Progenitor cell of endocrine pancreas (in vitro differentiated cells): ENCODE measurements at places on chromosomes 4 and X.
A peak's percentile ranks its signal among the peaks of the same experiment; 100 is the strongest.

- H3K36me3 ChIP-seq: no peaks in the 10 kb centered on the region
- H3K4me3 ChIP-seq: no peak overlapping the region
- no peak for DNase-seq
- no peak overlapping the region for H3K27ac ChIP-seq
- H3K27me3 ChIP-seq: no peaks in the 10 kb centered on the region
- H3K4me1 ChIP-seq: peaks cover 3% of the 10 kb centered on the region
Measured at GRCh38 chr4:12446256-12446655, 1017.6 kb upstream of the HS3ST1 start.

DNA sequence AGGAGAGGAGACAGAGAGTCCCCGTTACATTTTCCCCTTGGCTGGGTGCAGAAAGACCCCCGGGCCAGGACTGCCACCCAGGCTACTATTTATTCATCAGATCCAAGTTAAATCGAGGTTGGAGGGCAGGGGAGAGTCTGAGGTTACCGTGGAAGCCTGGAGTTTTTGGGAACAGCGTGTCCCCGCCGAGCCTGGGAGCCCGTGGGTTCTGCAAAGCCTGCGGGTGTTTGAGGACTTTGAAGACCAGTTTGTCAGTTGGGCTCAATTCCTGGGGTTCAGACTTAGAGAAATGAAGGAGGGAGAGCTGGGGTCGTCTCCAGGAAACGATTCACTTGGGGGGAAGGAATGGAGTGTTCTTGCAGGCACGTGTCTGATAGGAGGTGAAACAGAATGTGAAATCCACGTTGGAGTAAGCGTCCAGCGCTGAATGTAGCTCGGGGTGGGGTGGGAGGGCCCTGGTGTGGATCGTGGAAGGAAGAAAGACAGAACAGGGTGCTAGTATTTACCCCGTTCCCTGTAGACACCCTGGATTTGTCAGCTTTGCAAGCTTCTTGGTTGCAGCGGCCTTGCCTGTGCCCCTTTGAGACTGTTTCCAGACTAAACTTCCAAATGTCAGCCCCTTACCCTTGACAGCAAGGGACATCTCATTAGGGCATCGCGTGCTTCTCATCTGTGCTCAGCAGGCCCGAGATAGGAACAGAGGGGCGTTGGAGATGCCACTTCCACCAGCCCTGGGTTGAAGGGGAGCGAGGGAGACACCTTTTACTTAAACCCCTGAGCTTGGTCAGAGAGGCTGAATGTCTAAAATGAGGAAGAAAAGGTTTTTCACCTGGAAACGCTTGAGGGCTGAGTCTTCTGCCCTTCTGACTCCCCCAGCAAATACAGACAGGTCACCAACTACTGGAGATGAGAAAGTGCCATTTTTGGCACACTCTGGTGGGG, 2.7 kb downstream of the SHOX start:
- DNase-seq: no peak
- H3K36me3 ChIP-seq: no peaks in the 10 kb centered on the region
- H3K4me1 ChIP-seq: no peaks in the 10 kb centered on the region
- no peak overlapping the region for H3K27ac ChIP-seq
- H3K27me3 ChIP-seq: peaks cover 81% of the 10 kb centered on the region

GRCh38 chr4:51868449-51868847, 25.5 kb downstream of the DCUN1D4 start:
- H3K4me1 ChIP-seq: peaks cover 2% of the 10 kb centered on the region
- no peak for DNase-seq
- H3K4me3 ChIP-seq: no peak overlapping the region
- H3K27me3 ChIP-seq: no peaks in the 10 kb centered on the region
- no peak overlapping the region for H3K27ac ChIP-seq
- H3K36me3 ChIP-seq: peaks cover 13% of the 10 kb centered on the region

DNA sequence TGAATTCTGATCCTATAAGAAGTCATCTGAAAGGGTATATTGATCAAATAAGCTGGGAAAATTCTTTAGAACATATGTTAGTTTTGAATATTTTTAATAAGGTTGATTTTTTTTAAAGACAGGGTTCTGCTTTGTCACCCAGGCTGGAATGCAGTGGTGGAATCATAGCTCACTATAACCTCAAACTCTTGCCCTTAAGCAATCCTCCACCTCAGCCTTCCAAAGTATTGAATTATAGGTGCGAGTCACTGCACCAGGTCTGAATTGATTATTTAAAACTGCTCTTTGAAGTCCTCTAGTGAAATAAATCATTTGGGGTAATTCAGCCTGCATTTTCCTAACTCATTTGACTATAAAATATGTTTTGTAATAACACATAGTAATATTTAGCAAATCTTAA, 812.3 kb downstream of the PDHA2 start:
- peaks cover 15% of the 10 kb centered on the region for H3K4me1 ChIP-seq
- DNase-seq: no peak
- no peak overlapping the region for H3K4me3 ChIP-seq
- H3K27ac ChIP-seq: no peak overlapping the region

DNA sequence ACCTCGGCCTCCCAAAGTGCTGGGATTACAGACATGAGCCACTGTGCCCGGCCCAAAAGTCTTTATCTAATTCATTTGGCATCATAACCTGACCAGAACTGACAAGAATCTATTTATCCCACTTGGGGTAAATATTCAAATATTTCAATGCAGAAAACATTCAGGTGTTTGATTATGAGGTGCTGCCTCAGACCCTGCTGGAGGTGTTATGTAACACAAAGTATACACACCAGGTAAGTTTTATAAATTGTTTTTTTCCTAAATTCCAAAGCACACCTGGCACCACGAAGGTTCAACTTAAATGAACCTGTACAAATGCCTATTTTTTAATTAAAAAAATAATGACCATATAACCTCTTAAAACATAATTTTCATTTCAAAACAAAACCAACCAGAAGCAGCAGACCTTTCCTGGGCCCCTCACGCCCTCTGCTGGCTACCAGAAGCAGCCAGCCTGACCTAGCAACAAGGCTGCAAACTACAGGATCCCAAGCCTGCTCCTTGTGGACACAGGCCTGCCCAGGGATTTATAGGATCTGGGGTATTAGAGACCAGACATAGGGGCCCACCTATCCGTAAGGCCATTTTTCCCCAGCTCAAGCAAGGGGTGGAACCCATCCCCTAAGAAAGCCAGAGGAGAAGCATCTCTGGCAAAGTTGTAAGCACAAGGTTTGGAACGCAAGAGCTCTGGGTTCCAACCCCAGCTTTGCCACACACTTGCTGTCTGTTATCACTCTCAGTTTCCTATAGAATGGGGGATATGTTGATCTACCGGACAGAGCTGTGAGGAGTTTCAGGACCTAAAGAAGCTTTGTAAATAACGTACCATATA, 11.7 kb downstream of the OTUD5 start:
- no peaks in the 10 kb centered on the region for H3K4me1 ChIP-seq
- no peaks in the 10 kb centered on the region for H3K36me3 ChIP-seq
- no peak overlapping the region for H3K4me3 ChIP-seq
- no peak for DNase-seq

DNA sequence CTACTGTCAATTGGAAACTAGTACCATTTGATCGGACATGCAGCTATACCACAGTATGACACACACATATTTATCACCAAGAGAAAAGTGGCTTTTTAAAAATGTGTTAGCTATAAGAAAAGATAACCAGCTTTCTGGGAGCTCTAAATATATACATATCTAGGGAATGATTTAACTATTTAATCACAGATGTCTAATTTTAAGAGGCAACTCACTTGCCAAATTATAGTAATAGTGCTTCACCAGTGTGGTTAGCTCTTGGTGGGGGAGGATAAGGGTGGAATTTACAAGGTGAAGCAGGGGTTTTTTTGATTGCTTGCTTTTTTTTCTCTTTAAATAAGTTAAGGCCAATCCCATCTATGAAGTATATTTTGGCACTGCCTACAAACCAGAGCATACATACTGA, 547.7 kb upstream of the DIPK2B start:
- DNase-seq: no peak
- no peak overlapping the region for H3K4me3 ChIP-seq
- no peak overlapping the region for H3K27ac ChIP-seq
- H3K36me3 ChIP-seq: peaks cover 8% of the 10 kb centered on the region

- H3K27ac ChIP-seq: no peak overlapping the region
- no peak for DNase-seq
- H3K4me3 ChIP-seq: no peak overlapping the region
- H3K36me3 ChIP-seq: no peaks in the 10 kb centered on the region
- peaks cover 4% of the 10 kb centered on the region for H3K4me1 ChIP-seq
Measured at GRCh38 chrX:123481913-123482851, 250.7 kb downstream of the THOC2 start.

DNA sequence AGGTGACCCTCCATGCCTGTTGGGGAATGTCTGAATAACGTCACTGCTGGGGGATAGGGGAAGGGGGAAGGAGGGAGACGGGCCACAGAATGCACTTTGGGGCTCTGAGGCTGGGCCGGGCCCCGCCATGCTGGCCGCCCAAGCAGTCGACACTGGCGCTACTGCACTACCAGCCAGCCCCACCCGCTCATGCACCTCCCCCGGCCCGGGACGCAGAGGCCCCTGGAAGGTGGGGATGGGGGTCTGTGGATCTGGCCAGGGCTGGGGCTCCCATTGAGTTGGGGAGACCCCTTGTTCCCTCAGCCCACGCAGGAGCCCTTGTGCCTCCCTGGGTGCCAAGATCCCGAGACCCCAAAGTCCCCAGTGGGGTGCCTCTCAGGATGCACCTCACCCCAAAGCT, 17.8 kb downstream of the FLNA start:
- no peaks in the 10 kb centered on the region for H3K4me1 ChIP-seq
- no peaks in the 10 kb centered on the region for H3K27me3 ChIP-seq
- H3K36me3 ChIP-seq: peaks cover 3% of the 10 kb centered on the region
- no peak overlapping the region for H3K4me3 ChIP-seq
- no peak overlapping the region for H3K27ac ChIP-seq
- DNase-seq: no peak

DNA sequence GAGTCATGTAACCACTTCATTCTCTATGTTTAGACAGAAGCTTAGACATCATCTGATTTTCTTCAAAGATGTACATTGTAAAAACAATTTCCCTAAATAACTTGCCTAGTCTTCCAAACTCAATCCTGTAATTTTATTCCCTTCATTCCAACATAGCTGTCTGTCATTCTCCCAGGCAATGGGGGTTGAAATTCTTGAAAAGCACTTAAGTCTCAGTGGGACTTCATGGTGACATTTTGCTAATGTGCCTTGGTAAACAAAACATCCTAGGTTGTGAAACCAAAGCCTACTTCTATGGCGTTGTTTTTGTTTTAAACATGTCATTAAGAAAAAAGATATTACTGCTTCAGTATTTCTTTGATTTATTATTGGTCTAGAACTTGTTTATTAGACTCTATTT, 122.0 kb upstream of the NRK start:
- H3K36me3 ChIP-seq: peaks cover 2% of the 10 kb centered on the region
- no peak overlapping the region for H3K27ac ChIP-seq
- H3K27me3 ChIP-seq: no peaks in the 10 kb centered on the region
- no peak for DNase-seq
- H3K4me3 ChIP-seq: no peak overlapping the region

GRCh38 chrX:15116900-15117299, 153.0 kb downstream of the ASB9 start:
- no peaks in the 10 kb centered on the region for H3K36me3 ChIP-seq
- DNase-seq: no peak
- no peaks in the 10 kb centered on the region for H3K27me3 ChIP-seq
- H3K4me1 ChIP-seq: peaks cover 2% of the 10 kb centered on the region

DNA sequence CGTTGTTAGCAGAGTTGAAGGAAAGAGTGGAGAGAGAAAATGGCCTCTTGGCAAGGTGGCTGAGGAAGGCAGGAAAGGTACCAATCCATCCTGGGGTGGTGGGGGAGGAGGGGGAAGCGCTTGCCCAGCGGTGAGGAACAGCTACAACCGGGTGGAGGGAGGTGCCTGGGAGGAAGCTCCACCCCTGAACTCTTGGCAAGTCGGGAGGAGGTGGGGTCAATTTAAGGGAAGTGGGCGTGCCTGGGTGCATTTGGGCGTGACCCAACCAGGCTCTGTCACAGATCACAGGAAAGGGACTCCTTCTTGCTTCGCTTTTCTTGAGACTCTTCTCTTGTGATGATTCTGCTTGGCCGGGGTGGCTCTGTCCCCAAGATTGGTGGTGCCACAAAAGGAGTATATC, 41.7 kb downstream of the BCORL1 start:
- no peak overlapping the region for H3K27ac ChIP-seq
- H3K27me3 ChIP-seq: no peaks in the 10 kb centered on the region
- no peak overlapping the region for H3K4me3 ChIP-seq
- peaks cover 16% of the 10 kb centered on the region for H3K36me3 ChIP-seq

- peak; percentile 42 for DNase-seq
- H3K36me3 ChIP-seq: no peaks in the 10 kb centered on the region
- H3K4me3 ChIP-seq: peak overlapping the region; percentile 69
- H3K4me1 ChIP-seq: peaks cover 6% of the 10 kb centered on the region
- peaks cover 33% of the 10 kb centered on the region for H3K27me3 ChIP-seq
Measured at GRCh38 chrX:140712413-140713173, 3.0 kb downstream of the LINC00632 start.

DNA sequence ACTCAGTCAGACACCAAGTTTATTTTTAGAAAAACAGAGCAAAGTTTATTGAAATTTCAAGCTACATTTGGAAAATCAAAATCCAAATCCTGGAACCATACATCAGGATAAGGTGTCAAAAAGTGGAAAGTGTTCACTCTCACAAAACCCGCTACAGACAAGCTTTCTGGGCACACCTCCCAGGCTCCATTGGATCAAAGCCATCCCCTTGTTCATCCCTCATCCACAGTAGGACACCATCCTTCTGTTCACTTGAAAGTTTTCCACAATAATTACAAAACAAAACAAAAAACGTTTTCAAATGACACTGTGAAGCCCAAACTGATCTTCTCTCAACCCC, 62.4 kb downstream of the TSC22D3 start:
- no peak for DNase-seq
- no peak overlapping the region for H3K27ac ChIP-seq
- H3K36me3 ChIP-seq: peaks cover 5% of the 10 kb centered on the region

GRCh38 chr4:102868153-102868780, 525 bp upstream of the CISD2 start:
- peaks cover 7% of the 10 kb centered on the region for H3K36me3 ChIP-seq
- peaks cover 17% of the 10 kb centered on the region for H3K4me1 ChIP-seq
- no peak for DNase-seq
- peak overlapping the region; percentile 87 for H3K4me3 ChIP-seq

DNA sequence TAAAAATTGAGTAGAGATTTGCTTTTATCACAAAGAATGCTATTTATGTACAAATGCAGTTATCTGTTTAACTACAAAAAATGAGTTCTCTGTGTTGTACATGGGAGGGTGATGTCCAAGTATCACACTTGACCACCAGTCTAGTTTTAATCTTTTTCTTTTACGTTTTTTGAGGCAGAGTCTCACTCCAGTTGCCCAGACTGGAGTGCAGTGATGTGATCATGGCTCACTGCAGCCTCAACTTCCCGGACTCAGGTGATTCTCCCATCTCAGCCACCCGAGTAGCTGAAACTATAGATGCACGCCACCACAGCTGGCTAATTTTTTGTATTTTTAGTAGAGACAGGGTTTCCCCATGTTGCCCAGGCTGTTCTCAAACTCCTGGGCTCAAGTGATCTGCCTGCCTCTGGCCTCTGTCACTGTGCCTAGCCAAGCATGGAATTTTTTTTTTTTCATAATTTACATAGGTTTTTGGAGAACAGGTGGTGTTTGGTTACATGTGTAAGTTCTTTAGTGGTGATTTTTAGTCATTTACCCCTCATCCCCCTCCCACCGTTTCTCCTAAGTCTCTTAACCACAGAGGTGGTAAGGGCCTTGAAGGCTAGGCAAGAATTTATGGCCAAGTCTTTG, 47.9 kb upstream of the RPA4 start:
- H3K36me3 ChIP-seq: no peaks in the 10 kb centered on the region
- H3K27ac ChIP-seq: no peak overlapping the region
- no peak overlapping the region for H3K4me3 ChIP-seq
- no peak for DNase-seq

- DNase-seq: no peak
- peaks cover 16% of the 10 kb centered on the region for H3K4me1 ChIP-seq
- H3K27ac ChIP-seq: no peak overlapping the region
- H3K27me3 ChIP-seq: peaks cover 23% of the 10 kb centered on the region
- H3K4me3 ChIP-seq: no peak overlapping the region
Measured at GRCh38 chrX:16119353-16120220, 3.8 kb upstream of the GRPR start.
